ENCODE measurements at places on chromosomes 12 and 14.

DNA sequence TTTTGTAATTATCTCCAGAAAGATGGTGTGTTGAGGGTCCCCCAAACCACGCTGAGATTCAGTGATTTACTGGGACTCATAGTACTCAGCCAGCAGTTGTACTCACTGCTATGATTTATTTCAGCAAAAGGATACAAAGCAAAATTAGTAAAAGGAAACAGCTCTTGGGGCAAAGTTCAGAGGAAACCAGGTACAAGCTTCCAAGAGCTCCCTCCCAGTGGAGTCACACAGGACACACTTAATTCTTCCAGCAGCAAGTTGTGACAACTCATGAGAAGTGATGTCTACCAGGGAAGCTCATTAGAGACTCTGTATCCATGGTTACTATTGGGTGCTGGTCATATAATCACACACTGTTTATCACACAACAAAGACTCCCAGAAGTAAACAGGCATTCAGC, 38.7 kb downstream of the TTC8 start:
- no peak for DNase-seq

GRCh38 chr14:45084946-45085346, 1.0 kb downstream of the PRPF39 start:
- DNase-seq, result peak; percentile 10

DNA sequence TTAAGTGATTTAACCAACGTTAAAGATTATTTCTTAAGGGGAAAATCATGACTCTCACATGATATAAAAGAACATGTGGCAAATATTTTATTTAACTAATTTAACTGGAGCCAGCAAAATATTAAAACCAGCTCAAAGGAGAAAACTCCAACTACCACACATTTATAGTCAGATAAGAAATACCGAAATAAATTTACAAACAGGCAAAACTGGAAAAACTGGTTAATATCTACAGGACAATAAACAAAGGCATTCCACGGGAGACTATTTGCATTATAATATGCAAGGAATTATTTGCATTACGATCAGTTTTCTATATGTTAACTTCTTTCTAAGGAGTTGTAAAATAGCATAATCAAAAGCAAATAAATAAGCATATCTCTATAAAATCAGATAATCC, 13.8 kb upstream of the BCL2L14 start:
- no peak for DNase-seq

DNA sequence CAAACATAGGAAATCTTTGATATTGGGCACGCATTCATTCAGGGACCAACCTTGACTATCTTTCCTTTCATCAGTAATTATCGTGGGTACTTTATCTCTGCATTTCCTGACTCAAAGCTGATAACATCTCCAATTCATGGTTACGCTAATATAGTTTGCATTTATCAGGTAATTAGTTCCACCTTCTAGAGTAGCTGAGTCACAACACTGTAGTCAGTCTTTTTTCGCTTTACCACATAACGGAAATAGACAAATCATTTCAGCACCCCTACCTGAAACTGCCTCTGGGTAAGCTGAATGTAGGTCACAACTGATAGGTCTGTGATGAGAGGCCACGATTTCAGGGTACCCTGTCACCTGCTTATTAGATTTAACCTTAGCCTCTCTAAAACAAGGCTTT, 36.7 kb upstream of the IL22 start:
- DNase-seq, result no peak

DNA sequence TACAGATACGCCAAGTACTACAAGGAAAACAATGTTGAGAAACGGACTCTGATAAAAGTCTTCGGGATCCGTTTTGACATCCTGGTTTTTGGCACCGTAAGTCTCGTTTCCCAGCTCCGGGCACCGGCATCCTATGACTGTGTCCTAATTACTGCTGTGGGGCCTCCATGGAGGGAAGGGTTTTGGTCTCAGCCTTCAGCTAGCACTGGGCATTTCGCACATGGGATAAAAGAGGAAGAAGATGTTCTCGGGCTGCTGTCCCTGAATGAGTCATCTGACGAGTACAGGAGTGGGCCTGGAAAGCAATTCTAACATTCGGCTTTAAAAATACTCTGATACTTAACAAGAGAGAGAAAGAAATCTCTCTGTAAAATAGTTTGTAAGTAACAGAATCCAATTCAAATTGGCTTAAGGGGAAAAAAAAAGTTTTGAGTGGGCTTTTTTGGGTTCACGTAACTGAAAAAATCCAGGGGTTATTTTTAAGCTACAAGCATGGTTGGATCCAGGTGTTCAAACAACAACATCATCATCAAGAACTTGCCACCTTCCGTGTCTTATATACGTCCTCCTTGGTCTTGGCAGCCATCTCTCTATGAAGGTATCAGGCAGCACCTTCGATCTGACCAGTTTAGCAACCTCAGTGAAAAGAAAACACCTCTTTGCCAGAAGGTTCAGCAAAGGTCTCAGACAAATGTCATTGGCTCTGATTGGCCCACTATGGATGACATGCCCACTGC, 34.4 kb upstream of the P2RX4 start:
- no peak for DNase-seq

DNA sequence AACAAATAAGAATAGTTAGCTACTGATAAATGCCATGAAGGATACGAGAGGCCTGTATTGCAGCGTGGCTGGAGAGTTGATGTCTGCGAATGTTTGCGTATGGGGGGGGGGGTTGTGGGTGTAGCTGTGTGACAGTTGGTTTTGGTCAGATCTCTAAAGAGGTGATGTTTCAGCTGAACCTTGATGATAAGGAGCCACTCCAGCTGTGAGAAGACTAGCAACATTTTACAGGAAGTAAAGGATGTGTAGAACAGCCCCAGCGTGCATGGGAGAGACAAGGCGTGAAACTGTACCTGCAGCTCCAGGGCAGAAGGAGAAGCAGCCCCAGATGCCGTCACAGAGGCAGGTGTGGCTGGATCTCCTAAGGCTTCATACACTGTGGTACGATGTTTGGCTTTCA, 416.9 kb downstream of the TMEM132D start:
- no peak for DNase-seq

DNA sequence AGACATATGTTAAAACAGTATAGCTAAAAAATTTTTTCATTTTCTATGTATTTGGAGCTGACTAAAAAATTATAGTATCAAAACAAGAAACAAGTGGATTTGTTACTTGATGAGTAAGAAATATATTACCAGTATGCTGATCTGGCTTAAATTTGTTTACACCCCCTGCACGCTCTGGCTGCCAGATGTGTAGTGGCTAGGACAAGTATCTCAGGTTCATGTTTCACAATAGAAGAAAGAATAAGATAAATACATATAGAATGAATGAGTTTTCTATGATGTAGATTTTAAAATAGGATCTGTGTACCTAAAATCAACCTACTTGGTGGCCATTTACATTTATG, 13.1 kb downstream of the NAA30 start:
- no peak for DNase-seq

DNA sequence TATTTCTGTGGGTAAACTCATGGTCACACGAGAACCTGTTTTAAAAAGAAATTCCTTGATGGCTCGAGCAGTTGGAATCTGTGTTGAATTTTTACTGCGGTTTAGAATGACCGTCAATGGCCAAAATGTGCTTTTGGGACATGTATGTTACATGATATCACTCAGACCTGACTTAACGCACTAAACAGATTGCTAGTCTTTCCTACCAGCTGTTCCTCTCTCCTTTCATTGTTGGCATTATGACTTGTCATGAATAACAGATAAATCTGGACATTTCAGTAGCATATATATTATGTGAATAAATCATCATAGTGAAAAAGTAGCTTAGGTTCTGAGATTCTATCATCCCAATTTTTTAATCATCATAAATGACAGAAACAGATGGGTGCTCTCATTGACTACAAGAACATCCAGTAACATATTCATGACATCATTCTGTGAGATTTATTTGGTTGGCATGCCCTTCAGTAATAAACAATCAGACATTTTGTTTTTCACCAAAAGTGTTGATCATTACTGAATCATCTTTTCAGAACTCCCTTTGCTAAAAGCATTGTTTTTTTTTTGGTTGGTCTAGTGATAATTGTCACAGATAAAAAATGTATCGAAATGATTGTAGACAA, 57.9 kb upstream of the NAV3 start:
- no peak for DNase-seq

- DNase-seq, result no peak
Observed at GRCh38 chr14:103904493-103905107, 23.7 kb upstream of the TDRD9 start.

- DNase-seq, result no peak
Observed at GRCh38 chr12:121034616-121035305, 4.3 kb downstream of the OASL start.

DNA sequence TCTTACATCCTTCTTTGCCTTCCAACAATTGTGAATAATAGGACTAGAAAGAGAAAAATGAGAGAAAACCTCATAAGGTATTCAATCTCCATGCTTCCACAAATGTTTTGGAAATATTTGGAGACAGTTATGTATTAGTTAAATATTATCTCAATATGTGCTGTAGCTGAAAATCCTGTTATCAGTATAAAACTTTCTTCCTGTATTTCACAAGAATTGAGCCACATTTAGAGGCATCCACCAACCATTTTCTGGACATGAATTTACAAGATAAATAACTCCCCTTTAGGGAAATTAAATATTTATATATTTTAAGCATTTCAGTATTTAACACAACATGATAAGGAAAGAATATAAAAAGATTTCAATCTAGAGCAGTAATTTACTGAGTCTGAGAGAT, 200.3 kb downstream of the GPHN start:
- DNase-seq, result no peak

GRCh38 chr12:99444859-99445316, 202.7 kb upstream of the GARIN6 start:
- no peak for DNase-seq

DNA sequence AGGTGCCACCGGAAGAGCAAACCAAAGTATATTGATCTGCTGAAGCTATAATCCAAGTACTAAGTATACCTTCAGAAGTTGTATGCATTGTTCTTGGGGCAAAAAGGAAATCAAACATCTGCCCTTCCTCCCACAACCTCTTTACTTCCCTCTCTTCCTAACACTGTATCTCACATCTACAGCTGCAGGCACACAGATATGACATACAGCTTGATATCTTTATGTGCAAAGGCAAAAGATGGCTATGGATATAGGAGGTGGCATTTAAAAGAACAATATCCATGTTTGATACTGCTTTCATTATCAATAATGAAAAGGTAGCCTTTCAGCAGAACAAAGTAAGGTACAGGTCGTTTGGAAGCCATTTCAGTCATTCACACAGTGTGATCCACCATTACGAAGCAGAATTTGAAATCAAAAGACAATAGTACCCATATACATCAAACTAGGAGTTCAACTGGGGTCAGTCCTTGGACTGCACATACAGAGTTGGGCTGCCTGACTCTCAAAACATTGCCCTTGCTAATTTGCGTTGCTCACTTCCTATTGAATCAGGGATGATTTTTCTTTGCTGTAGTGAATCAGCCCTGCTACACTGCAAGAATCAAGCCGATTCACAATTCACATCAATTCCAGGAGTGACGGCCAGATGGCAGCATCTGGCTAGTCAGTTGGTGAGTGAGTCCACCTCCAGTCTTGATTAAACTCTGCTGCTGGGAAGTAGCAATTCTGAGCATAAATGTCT, 8.9 kb downstream of the ANG start:
- DNase-seq, result peak; percentile 72

DNA sequence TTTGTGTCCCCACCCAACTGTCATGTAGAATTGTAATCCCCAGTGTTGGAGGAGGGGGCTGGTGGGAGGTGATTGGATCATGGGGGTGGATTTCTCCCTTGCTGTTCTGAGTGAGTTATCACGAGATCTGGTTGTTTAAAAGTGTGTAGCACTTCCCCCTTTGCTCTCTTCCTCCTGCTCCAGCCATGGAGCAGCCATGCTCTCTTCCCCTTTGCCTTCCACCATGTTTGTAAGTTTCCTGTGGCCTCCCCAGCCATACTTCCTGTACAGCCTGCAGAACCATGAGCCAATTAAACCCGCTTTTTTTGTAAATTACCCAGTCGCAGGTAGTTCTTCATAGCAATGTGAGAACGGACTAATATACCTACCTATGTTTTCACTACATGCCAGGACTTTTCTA, 2.6 kb upstream of the POC1B start:
- DNase-seq, result no peak

- no peak for DNase-seq
Observed at GRCh38 chr14:31122098-31122611, 85.4 kb downstream of the HECTD1 start.

- no peak for DNase-seq
Observed at GRCh38 chr12:14190694-14191093, 174.8 kb upstream of the ATF7IP start.

DNA sequence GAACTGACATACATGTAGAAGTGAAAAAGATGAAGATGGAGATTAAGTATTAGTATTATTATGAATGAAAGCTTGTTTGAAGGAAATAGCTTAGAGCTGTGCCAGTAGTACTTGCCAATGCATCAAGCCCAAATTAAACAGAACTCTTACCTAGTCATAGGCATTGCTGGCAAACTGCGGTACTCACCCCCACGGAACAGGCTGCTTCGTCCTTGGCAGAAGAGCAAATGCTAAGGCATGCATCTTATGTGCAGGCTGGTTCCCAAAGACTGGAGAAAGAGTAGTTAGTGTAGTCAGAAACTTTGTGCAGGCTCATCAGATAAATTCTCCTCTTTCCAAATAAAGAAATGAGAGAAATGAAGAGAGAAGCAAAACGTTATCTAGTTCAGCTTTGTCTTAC, 134.8 kb downstream of the CCDC59 start:
- DNase-seq, result no peak

GRCh38 chr12:54954801-54955200, 29.8 kb downstream of the TESPA1 start:
- DNase-seq, result no peak

DNA sequence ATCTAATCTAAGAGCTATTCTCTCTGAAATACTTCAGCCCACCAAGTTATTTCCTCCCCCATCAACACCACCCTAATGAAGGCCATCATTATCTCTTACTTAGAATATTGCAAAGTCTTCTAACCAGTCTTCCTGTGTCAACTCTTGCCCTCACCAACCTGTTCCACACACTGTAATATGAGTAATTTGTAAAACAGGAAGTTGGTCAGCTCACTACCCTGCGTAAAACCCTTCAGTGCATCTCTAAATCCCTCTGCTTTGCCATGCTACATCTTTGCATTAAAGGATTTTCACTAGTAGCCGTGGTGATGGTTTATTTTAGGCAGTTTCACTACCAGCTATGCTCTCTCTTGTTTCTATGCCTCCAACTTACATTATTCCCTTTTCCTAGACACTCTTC, 70.0 kb downstream of the KIF21A start:
- no peak for DNase-seq

DNA sequence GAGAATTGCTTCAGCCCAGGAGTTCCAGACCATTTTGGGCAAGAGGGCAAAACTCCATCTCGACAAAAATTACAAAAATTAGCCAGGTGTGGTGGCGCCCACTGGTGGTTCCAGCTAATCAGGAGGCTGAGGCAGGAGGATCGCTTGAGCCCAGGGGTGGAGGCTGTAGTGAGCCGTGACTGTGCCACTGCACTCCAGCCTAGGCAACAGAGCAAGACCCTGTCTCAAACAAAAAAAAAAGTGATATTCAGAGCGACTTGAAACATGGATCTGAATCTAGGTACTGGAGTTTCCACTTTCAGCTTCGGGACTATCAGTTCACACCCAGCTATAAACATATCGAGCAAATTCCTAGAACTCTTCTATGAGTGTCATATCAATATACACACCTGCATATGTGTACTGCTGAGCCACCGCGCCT, 16.3 kb upstream of the RNF34 start:
- no peak for DNase-seq

GRCh38 chr12:69433653-69434052, 36.5 kb upstream of the FRS2 start:
- DNase-seq, result no peak

All from AG20443 (cell line).